Fibroblast of skin of right quadriceps (primary cell): ENCODE measurements at places on chromosomes 2 and 18.

- DNase-seq: peak; percentile 93
Observed at GRCh38 chr2:30666266-30666874, 140.9 kb downstream of the CAPN13 start.

GRCh38 chr2:106068451-106068850, 125.7 kb downstream of the UXS1 start:
- DNase-seq: peak; percentile 27

DNA sequence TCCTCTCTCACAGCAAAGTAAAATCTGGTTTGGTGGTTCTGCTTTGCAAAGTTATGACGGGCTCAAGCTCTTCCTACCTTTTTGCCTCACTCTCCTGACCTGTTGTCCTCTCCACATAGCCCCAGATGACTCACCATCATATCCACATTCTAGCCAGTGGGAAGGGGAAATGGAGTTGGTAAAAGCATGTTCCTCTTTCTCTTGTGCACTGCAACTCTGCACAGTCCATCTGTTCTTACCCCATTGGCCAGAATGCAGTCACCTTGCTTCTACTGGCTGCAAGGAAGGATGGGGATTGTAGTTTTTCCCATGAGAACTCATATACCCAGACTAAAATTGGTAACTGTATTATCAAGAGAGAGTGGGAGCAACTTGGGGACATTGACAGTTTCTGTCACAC, 50.4 kb upstream of the SMIM21 start:
- DNase-seq: no peak

- DNase-seq: no peak
Observed at GRCh38 chr18:13488281-13488929, 238.0 kb downstream of the FAM210A start.

DNA sequence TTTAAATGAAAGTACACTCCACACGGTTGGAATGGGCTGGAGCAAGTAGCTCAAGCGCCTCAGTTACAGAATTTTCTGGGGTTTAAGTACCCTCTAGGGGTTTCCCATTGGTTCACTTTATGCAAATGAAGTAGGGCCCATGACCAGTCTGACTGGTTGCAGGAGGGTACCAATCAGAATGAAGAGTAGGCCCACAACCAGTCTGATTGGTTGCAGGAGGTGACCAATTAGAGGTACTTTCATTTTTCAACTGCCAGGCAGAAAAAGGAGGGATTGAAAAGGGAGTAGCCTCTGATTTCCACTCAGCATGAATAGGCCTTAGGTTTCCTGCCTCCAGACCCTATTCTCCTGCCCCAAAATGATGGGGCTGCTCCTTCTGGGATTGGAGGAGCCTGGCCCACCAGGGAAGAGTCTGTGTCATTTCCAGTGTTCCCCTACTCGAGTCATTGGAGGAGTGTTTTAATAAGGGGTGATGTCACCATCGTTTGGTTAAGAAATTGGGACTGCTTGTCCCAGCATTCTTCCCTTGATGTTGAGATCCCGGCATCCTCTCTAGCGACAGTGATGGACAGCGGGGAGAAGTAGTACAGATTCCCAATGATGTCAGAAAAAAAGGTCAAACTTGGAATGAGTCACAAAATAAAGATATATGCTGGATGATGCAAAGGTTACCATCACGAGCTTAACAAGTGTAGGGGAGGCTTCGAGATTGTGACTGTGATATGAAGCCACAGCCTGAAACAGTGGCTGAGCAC, 210.4 kb downstream of the SH3BP4 start:
- DNase-seq: peak; percentile 17

DNA sequence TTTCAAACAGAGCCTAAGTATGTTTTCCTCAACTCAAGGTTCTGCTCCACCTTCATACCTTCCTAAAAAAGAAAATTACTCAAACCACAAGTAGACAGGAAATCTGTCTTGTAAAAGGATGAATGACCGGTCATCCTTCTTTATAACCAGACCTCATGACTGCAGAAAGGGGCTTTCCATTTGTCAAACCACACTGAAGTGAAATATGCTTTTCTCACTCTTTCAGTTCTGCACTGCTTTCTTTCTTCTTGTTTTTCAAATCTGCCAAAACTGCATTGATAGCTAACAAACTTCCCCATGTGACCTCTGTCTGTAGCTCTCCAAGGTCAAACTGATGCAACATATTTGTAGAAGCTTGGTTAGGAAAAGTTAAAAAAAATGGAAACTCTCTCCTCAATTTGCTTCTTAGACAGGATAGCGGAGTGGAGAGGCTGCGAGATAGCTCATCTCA, 308.9 kb upstream of the CCDC68 start:
- DNase-seq: no peak

- no peak for DNase-seq
Observed at GRCh38 chr2:74149247-74149525, 1.5 kb upstream of the BOLA3 start.

DNA sequence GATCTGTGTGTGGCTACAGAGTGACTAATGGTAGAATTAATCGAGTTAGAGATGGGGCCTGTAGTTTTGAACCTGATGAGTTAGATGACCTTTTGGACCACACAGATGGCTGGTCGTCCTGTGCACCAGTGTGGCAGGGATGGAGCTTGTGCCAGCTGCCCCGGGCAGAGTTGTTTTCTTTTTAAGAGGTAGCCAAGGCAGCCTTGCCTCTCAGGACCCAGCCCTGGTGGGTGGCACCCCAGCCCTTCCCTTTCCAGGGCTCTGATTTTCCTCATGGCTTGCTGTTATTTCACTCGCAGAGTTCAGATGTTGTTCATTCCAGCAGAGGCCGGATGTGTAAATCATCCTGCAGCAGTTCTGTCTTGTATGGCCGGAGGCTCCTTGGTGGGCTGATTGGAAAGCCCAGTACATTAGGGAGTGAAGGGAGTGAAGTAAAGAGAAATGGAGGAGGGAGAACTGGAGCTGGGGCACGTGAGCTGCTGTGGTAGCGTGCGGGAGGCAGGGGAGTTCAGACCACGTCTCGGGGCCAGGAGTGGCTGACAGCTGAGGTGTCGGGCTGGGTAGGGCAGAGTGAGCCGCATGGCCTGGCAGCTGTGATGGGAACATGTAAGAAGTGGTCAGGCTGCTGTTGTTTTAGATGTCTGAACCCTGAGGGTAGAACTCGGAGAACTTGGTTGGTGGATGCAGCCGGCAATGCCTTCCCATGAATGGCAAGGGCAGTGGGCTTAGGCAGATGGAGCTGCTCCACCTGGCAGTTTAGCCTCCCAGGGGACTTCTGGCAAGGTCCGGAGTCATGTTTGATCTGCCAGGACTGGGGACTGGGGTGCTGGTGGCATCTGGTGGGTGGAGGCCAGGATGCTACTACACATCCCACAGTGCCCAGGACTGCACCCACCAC, 28.8 kb downstream of the ASAP2 start:
- DNase-seq: peak; percentile 49

DNA sequence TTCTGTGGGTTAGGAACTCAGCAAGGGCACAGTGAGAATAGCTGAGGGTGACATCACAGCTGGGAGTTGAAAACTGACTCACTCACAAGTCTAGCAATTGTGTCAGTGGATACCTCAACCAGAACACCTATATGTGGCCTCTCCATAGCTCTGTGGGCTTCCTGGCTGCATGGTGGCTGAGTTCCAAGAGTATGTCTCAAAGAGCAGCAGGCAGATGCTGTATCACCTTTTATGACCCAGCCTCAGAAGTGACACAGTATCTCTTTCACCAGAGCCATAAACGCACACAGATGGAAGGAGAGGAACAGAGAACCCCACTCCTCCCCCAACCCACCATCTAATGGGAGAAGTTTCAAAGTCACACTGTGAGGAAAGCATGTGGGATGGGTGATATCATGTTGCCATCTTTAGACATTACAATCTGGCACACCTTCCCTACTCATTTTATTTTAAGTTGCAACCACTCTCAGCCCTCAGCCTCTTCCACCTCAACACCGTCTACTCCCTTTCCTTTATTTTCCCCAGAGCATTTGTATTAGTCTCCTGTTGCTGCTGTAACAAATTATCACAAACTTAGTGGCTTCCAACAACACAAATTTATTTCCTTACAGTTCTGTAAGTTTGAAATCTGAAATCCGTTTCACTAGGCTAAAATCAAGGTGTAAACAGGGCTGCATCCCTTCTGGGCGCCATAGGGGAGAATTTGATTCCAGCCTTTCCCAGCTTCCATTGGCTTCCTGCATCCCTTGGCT, 134.6 kb upstream of the SPATS2L start:
- DNase-seq: peak; percentile 66

DNA sequence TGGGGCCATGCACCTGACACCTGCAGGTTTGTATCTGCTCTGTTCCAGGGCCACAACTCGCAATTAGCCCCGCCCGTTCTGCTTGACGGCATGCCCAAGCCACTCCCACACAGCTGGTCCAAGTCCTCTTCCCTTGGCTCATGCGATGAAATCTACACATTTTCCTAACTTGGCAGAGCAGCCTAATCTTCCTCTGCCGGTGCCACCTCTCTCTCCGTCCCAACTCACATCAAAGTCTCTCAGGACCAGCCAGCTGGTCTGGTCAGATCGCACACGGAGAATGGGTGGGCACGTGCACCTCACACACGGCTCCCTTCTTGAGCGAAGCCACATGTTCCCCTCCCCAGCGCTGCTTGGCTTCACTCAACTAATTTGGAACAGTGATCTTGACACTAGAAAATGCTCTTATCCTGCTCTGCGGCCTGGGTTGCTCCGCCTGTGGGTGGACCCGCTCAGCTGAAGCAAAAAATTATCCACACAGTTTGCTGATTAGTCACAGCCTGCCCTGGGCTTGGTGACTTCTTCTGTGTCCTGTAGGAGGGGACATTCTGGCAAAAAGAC, 176.7 kb downstream of the NRP2 start:
- DNase-seq: peak; percentile 78
